ENCODE measurements at places on chromosomes 1 and 21.
A peak's percentile ranks its signal among the peaks of the same experiment; 100 is the strongest.

GRCh38 chr1:225962440-225962975 lies 21.5 kb upstream of the LEFTY2 start:
- no peak for DNase-seq

- peak; percentile 81 for DNase-seq
Measured at GRCh38 chr1:175887981-175888428, 144.6 kb upstream of the TNR start.

GRCh38 chr1:156072251-156072650 lies 10.0 kb downstream of the MEX3A start:
- DNase-seq = no peak

DNA sequence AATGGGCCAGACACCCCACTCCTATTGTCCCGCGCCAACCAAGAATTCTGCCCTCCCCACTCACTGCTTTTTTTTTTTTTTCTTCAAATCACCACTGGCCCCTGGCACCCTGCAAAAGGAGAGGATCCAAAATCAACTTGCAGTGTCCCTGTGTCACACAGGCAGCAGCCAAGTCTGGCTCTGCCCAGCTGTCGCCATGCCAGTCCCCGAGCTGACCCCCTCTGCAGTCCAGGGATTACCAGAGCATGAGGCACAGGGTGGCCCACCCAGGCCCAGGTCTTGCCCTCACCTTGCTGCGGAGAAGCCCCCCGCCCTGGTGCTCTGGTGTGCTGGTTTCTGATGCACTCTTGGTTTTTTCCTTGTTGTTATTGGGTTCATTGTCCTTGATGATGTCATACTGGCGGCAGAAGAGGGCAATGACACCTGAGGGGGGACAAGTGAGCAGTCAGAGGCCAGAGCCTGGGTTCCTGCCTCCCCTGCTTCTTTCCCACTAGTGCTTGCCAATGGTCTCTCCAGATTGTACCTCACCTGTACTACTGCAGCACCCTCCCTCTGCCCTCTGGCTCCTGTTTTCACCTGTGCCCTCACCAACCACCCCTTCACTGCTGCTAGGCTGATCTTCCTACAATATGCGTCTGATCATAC lies 6.2 kb downstream of the FNDC5 start:
- DNase-seq = no peak

DNA sequence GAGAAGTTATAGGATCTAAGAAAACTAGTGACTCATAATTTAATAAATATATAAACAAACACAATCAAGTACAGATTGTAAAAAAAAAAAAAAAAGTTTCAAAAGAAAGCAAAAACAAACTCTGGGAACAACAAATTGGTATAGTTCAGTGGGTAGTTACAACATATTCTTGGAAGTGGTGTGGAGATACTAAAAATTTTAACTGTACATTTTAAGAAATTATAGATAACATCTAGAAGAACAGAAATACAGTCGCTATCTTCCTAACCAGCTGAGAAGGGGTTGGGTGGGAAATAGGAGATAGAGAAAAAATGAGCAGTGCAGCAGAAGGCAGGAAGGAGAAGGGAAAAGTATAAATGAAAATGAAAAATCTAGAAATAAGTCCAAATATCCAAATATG lies 70.5 kb downstream of the LRRC8C start:
- DNase-seq = no peak

- peak; percentile 31 for DNase-seq
Measured at GRCh38 chr21:36113647-36114428, 21.0 kb upstream of the CBR3 start.

GRCh38 chr1:241640867-241641622 lies 876 bp upstream of the CHML start:
- DNase-seq = no peak

DNA sequence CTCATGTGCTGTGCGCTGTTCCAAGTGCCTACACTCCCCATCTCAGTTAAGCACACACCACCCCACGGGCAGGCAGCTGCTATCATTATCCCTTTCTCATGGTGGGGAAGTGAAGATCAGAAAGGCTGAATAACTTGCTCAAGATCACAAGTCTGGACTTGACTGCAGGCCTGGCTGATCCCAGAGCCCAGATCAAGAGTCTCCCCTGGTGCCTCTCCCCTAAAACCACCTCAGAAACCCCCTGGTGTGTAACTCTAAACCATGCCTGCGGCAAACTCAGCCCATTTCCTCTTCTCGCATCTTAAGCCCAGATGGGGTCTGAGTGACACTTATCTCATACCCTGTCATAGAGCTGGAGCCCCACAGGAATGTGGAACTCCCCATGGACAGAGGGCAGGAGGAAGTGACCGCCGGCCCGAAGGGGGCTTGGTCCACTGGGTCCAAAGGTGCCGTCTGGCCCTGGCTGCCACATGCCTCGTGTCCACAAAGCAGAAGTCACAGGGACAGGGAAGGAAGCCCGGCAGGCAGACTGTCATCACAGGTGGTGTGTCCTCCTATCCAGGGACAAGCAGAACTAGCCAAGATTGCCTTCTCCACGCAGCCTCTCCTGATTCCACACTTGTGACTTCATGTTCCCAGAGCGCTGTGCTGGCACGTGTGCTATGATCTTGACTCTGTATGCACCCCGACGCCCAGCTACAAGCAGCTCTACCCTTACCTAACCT lies 92.1 kb downstream of the SYF2 start:
- DNase-seq = no peak

DNA sequence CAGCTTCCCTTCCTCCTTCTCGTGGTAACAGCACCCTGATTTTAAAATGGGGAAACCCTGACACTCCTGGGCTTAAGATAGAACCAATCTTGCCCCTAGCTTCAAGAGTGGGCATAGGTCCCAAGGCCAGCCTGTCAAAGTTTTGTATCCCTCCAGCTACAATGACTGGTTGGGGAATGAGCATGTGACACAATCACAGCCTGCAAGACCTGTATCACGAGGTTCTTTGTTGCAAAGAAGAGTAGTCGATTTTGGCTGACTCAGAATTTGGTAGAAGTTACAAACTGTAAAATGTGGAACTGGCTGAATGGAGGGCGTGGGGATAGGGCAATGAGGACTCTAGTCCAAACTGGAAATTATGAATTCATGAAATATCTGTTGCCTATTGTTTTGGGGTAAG lies 18.7 kb downstream of the CTSK start:
- DNase-seq = no peak

DNA sequence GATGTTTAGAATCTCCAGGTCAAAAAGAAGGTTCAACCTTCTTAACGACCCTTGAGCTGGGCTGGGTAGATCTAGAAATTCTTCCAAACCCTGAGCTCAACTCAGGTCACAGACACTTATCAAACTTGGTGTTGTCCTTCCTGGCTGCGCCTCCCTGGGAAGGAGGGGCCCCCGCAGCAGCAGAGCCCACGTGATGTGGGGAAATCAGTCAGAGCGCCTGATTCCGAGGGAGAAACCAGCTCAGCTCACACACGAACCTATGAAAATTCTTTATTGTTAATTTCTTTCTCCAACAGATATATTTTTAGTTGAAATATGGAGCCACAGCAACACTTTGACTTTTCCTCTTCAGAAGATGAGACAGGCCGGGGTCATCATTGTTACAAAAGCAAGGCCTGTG lies 24.3 kb upstream of the CLSTN1 start:
- DNase-seq = no peak

- no peak for DNase-seq
Measured at GRCh38 chr1:1264026-1264425, 9.6 kb downstream of the UBE2J2 start.

DNA sequence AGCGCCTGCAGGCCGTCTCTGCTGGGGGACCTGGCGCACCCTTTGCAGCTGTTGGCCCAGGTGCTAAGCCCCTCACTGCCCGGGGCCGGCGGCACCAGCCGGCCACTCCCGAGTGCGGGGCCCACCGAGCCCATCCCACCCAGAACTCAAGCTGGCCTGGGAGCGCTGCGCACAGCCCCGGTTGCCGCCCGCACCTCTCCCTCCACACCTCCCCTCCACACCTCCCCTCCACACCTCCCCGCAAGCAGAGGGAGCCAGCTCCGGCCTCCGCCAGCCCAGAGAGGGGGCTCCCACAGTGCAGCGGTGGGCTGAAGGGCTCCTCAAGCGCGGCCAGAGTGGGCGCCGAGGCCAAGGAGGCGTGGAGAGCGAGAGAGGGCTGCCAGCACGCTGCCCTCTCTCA lies 177.8 kb upstream of the KAZN start:
- DNase-seq = no peak

DNA sequence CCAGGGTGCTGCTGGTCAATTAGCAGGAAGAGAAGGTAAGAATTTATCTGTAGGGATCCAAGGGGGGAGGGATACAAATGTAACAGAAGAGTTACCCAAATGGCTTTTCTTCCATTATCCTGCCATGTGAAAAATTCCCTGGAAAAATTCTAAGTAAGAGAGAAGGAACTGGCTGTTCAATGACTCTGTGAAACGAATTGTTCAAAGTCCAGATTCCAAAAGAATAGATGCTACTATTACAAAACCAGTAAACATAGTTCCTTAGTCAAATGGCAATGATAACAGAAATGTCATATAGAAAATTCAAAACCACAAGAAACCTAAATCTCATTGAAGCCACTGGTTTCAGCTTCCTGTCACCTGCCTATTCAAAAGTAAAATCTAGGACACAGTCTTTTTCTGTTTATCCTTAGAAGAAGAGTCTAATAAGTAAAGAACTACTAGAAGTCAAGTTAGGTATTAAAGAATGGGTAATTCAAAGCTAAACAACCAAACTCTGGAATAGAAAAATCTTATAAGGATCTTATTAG lies 102.6 kb downstream of the ZNF644 start:
- DNase-seq = no peak
